ENCODE measurements at places on chromosomes 5 and 9. TPM values are rescaled to one million over a fixed set of nuclear protein-coding genes. Genes with fewer than 3 reads are reported as not detected.

- no peaks in the 10 kb centered on the region for H3K27me3 ChIP-seq
- H3K4me3 ChIP-seq, result no peak overlapping the region
- no peak overlapping the region for H3K27ac ChIP-seq
These were observed 21.8 kb downstream of the C9 start for GRCh38 chr5:39342460-39342859.

DNA sequence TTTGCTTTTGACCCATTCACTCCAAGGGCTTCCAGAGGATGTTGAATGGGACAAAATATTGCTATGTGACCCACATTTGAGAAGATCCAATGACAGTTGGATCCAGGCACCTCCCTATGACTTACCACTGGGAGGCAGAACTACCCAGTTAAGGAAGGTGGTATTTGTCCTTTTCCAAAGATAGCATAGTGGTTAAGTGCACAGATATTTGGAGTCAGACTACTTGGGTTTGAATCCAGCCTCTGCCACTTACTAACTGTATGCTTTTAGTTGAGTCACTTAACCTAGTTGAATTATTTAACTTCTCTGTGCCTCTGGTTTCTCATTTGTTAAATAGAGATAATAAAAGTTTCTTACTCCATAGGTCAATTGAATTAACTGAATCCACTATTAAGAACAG is 74.5 kb upstream of the PALM2AKAP2 start:
- H3K4me3 ChIP-seq, result no peak overlapping the region
- no peaks in the 10 kb centered on the region for H3K4me1 ChIP-seq
- no peak overlapping the region for H3K27ac ChIP-seq
- H3K36me3 ChIP-seq, result no peaks in the 10 kb centered on the region
- DNase-seq, result no peak
- H3K27me3 ChIP-seq, result peaks cover 12% of the 10 kb centered on the region

GRCh38 chr5:6458833-6459232 is 10.2 kb downstream of the UBE2QL1 start:
- H3K36me3 ChIP-seq, result no peaks in the 10 kb centered on the region
- H3K27me3 ChIP-seq, result peaks cover 37% of the 10 kb centered on the region
- DNase-seq, result no peak

DNA sequence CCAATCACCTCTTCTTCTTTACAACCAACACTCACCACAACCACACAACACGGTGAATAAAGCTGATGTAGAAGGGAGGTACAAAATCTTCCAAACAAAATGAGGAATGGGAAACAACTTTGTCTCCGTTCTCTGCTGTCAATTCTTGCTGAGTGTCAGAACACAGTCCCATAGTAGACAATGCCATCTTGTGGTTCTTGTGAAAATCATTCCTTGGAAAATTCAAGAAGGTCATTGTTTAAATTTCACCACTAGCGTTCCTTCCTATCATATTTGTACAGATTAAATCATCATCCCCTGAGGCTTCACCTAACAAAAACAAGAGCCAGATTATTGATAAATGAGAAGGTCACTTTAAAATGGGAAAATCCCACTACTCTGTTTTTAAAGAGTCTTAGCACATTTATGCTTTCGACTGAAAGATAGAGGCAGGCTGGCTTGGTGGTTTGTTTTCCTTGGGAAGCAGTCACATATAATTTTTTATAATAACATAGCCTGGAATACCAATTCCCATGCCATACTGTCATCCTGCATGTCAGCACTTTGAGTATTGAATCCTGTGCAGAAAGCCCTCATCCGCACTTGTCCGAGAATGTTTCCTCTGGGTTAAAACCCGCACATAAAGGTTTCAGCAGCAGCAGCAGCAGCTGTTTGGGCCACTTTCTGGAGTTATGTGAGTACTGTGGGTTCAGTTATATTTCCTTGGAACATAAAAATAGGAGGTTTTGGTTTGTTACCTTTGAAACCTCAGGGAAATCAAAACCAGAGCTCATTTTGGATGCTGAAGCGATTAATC is 395.0 kb upstream of the SMARCA2 start:
- no peak overlapping the region for H3K27ac ChIP-seq
- peaks cover 7% of the 10 kb centered on the region for H3K27me3 ChIP-seq
- H3K36me3 ChIP-seq, result no peaks in the 10 kb centered on the region
- H3K4me1 ChIP-seq, result peaks cover 6% of the 10 kb centered on the region
- no peak for DNase-seq
- no peak overlapping the region for H3K4me3 ChIP-seq

DNA sequence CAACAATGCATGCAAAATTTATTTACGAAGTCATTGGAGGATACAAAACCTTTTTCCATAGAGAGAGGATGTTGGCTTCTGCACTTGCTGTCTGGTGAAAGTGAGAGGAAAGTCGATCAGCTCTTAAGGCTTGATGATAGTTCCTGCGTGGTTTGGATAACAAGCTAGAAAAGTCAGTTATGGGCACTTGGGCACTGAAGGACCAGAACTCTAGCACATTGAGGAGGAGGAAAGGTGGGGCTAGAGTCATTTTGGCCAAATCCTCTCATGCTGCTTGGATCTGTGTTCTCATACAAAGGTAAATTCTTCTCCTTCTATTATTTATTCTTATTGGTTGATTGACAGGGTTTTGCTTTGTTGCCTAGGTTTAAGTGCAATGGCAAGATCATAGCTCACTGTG is 245.9 kb upstream of the ADAMTSL1 start:
- H3K4me1 ChIP-seq, result no peaks in the 10 kb centered on the region
- H3K27ac ChIP-seq, result no peak overlapping the region
- H3K36me3 ChIP-seq, result no peaks in the 10 kb centered on the region
- no peak overlapping the region for H3K4me3 ChIP-seq
- H3K27me3 ChIP-seq, result no peaks in the 10 kb centered on the region

DNA sequence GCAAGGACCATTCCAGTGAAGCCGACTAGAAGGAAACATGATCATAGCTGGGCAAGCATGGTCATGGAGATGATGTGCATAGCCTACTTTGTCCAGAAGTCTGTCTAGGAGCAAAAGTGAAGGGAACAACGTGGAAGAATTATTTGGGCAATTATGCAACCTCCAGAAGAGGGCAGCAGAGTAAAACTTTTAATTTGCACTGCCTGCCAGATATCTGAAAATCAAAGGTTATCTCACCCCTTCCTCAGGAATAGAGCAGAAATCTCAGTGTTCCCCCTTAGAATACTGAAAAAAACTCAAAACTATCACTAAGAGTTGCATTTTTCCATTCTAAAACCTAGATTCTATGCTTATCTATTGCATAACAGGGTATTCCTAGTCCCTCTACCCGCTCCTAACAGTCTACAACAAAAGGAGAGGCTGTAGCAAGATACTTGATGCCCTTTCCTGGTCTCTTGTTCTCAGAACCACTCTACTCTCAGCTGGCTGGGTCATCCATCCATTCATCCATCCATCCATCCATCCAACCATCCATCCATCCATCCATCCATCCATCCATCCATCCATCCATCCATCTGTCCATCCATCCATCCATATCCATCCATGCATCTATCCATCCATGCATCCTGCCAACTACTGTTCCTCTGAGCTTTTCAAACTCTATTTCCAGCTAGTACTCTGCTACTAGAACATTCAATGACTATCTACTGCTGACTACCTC is 8.4 kb upstream of the SETD9 start:
- no peak overlapping the region for H3K27ac ChIP-seq
- H3K27me3 ChIP-seq, result no peaks in the 10 kb centered on the region
- no peak for DNase-seq
- peaks cover 10% of the 10 kb centered on the region for H3K36me3 ChIP-seq

- H3K4me3 ChIP-seq, result no peak overlapping the region
- peaks cover 3% of the 10 kb centered on the region for H3K36me3 ChIP-seq
- DNase-seq, result no peak
- no peak overlapping the region for H3K27ac ChIP-seq
These were observed 3.5 kb upstream of the KCNN2 start for GRCh38 chr5:114358329-114358728.

- H3K27me3 ChIP-seq, result no peaks in the 10 kb centered on the region
- no peak for DNase-seq
- no peaks in the 10 kb centered on the region for H3K36me3 ChIP-seq
- H3K4me1 ChIP-seq, result peaks cover 4% of the 10 kb centered on the region
These were observed 363.1 kb downstream of the PRELID2 start for GRCh38 chr5:145471831-145472612.

- no peak overlapping the region for H3K27ac ChIP-seq
- H3K36me3 ChIP-seq, result no peaks in the 10 kb centered on the region
- peaks cover 11% of the 10 kb centered on the region for H3K4me1 ChIP-seq
- H3K4me3 ChIP-seq, result no peak overlapping the region
- H3K27me3 ChIP-seq, result no peaks in the 10 kb centered on the region
- DNase-seq, result no peak
These were observed 152.5 kb downstream of the ESM1 start for GRCh38 chr5:54832858-54833257.

DNA sequence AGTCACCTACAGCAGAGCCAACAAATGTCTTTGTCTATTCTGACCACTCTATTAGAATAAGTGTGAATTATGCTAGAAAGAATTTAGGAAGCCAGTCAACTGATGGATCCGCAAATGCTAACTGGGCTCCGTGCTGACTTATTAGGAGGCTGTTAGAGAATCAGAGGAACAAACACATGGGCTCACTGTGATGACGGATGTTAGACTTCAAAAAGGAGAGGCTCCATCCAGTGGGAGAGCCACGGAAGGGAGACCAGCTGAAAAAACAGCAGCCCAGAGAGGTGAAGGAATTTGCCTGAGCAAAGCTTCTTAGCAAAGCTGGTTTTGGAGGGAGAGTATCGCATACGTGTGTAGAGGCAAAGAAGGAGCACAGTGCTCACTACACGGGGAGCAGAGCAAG is 5.8 kb upstream of the TGFBI start:
- peaks cover 70% of the 10 kb centered on the region for H3K27me3 ChIP-seq
- peak overlapping the region; percentile 25 for H3K4me3 ChIP-seq
- DNase-seq, result no peak
- no peak overlapping the region for H3K27ac ChIP-seq
- H3K36me3 ChIP-seq, result no peaks in the 10 kb centered on the region

- H3K36me3 ChIP-seq, result peaks cover 22% of the 10 kb centered on the region
- H3K27me3 ChIP-seq, result no peaks in the 10 kb centered on the region
- no peak for DNase-seq
These were observed 146.4 kb downstream of the HACD4 start for GRCh38 chr9:20884985-20885593.

GRCh38 chr5:77607324-77607723 is 31.2 kb downstream of the OTP start:
- H3K4me3 ChIP-seq, result no peak overlapping the region
- H3K36me3 ChIP-seq, result no peaks in the 10 kb centered on the region
- peaks cover 34% of the 10 kb centered on the region for H3K27me3 ChIP-seq
- no peak for DNase-seq
- H3K27ac ChIP-seq, result no peak overlapping the region

DNA sequence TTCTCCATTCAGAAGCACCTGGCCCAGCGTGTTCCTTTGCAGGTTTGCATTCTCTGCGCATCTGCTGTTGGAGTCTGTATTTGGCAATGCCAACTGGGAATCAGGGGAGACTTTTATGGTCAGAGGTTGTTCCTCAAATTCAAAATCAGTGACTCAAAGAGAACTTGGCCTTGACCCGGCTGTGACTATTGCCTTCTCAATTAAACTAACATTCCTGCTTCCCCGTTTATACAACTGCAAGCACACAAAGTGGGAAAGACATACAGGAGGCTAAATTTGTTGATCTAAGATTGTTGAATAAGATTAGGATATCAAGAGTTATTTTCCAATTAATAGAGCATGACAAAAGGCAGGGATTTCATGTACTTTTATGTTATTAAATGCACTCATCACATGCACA is 402.4 kb upstream of the IRX2 start:
- H3K4me3 ChIP-seq, result no peak overlapping the region
- H3K27me3 ChIP-seq, result peaks cover 6% of the 10 kb centered on the region
- DNase-seq, result no peak
- peaks cover 9% of the 10 kb centered on the region for H3K4me1 ChIP-seq

DNA sequence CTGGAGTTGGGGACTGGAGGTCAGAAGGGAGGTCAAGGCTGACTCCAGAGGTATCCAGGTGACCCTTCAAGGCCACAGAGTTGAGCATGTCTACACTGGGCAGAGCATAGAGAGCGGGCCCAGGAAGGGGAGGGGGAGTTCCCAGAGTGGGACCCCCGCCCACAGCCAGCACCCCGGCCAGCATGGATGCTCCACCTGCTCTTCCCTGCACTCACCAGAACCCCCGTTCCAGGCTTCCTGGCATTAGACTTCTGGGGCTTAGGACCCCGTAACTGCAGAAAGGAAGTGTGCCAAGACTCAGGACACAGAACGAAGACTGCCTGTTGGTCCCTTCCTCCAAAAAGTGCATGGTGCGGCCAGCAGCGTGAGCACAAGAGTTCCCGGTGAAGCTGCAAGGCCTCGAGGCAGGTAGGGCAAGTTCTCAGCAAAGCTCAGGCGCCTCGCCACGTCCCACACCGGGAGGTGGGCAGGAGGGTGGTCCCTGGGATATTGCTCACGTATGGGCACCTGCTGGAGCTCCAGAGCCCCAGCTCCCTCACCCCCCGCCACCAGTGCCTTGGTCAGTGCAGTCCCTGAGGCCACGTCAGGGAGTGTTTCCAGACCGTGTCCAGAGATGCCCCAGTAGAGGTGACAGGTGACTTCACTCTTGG is 13.8 kb downstream of the ABO start:
- no peak overlapping the region for H3K27ac ChIP-seq
- H3K36me3 ChIP-seq, result no peaks in the 10 kb centered on the region
- no peak for DNase-seq
- H3K27me3 ChIP-seq, result no peaks in the 10 kb centered on the region
- H3K4me1 ChIP-seq, result no peaks in the 10 kb centered on the region
- H3K4me3 ChIP-seq, result no peak overlapping the region

DNA sequence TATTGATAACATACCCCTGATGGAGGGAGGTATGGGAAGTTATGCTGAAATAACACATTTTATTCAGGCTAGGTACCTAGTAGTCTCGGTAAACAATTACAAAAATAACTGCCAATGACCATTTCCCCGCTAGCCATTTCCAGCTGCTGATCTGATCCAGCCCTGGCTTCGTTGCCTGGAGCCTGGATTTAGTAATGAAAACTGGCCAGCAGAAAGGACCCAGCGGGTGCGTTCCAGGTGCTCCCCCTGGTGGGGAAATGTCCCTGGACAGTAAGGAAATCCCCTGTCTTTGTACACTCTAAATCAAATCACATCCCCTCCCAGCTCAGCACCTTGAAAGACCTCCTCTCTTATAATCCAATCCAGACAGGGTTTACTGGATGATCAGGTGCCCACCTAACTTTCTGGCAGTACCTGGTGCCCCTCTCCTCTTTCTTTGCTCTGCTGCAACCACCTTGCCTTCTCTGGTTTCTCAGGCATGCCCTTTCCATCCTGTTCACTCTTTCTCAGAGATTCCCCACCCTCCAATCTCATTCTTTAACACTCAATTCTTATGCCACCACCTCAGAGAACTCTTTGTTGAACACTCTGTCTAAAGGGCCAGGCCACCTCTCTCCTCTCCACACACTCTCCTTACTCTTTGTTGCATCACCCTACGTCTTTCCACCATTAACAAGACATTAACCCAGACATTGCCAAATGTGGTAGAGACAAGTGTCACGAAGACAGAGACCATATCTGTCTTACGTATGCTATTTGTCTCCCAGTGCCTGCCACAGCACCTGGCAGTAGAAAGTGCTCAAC is 50.1 kb upstream of the SMAD5 start:
- H3K27ac ChIP-seq, result no peak overlapping the region
- no peaks in the 10 kb centered on the region for H3K4me1 ChIP-seq
- peak; percentile 84 for DNase-seq
- no peak overlapping the region for H3K4me3 ChIP-seq
- peaks cover 32% of the 10 kb centered on the region for H3K27me3 ChIP-seq

ST8SIA4 gene
- total RNA-seq, result 18.0 TPM

WDR31 gene
- total RNA-seq, result 5.0 TPM

PCDHGC3 gene
- 11.0 TPM for total RNA-seq

GPR151 gene
- not detected for total RNA-seq
